Testis (tissue), 5 donors: ENCODE measurements at places on chromosomes 16 and 17. TPM values are rescaled to one million over a fixed set of nuclear protein-coding genes. Genes with fewer than 3 reads are reported as not detected.

Gene SMCR8
- polyA plus RNA-seq: 20.3 TPM

- DNase-seq: peak; percentile 53
Observed at GRCh38 chr17:50953831-50954601, 87.9 kb upstream of the TOB1 start.

DNA sequence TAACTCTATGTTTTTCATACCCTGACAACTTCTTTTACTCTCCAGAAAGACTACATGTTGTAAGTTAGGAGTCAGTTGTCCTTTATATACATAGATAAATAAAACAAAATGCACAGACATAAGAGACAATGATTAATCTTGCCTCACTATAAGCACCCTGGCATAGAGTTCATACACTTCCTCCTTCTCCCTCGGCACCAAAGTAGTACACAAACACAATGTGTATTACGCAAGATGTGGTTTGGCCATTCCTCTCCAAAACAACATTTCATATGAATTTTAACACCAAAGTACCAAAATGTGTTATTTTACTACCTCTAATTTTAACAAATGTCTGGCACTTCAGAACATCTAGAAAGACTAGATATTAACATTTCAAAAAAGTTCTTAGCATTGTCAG is 17.2 kb upstream of the SLFN11 start:
- DNase-seq: no peak

GRCh38 chr16:17293813-17294558 is 176.8 kb downstream of the XYLT1 start:
- no peak for DNase-seq

- peak; percentile 83 for DNase-seq
Observed at GRCh38 chr16:1532081-1532760, 1.2 kb upstream of the TMEM204 start.
